ENCODE measurements at places on chromosomes 13 and 19.

DNA sequence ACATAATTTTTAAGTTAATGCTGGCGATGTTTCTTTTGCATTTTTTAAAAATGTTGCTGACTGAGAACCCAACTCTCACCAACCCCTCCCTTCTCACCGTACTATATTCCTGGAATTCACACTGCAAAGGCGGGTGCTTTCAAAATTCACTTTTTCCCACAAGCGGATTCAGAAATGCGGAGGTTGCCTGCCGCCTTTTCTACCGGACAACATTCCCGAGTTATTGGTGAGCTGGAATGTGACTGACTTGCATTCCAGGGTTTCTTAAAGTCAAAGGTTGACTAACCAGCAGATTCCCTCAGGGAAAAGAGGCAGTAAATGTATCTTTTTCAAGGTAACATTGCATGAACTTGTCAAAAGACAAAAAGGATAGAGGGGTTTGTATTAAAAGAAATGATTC is 113.3 kb downstream of the RAB20 start:
- H3K27me3 ChIP-seq: no peaks in the 10 kb centered on the region
- no peak overlapping the region for H3K4me3 ChIP-seq
- peaks cover 24% of the 10 kb centered on the region for H3K4me1 ChIP-seq
- H3K36me3 ChIP-seq: peaks cover 23% of the 10 kb centered on the region
- DNase-seq: no peak

- no peak overlapping the region for H3K4me3 ChIP-seq
- DNase-seq: no peak
- peaks cover 8% of the 10 kb centered on the region for H3K4me1 ChIP-seq
- H3K27ac ChIP-seq: no peak overlapping the region
- H3K36me3 ChIP-seq: peaks cover 28% of the 10 kb centered on the region
- H3K27me3 ChIP-seq: peaks cover 86% of the 10 kb centered on the region
Observed at GRCh38 chr19:13004273-13004672, 9.0 kb downstream of the NFIX start.

DNA sequence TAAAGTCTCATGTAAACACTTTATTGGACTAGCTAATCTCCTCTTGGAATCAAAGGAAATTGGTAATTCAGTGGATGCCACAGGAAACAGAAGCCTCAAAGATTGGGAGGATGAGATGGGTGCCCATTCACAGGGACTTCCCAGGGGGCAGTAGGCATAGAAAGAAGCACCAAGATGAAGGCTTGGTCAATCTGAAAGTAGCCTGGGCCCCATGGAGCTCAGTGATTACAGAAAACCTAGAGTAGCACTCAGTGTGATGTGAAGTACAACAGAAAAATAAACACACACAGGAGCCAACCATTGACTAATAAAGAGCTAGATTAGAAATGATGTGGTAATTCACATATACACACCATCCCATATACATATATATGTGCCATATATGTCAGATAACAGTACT is 560.6 kb downstream of the TBC1D4 start:
- no peaks in the 10 kb centered on the region for H3K27me3 ChIP-seq
- no peak for DNase-seq
- no peaks in the 10 kb centered on the region for H3K36me3 ChIP-seq
- peaks cover 4% of the 10 kb centered on the region for H3K4me1 ChIP-seq
- no peak overlapping the region for H3K4me3 ChIP-seq

GRCh38 chr19:5563008-5563431 is 4.7 kb downstream of the TINCR start:
- no peak overlapping the region for H3K27ac ChIP-seq
- H3K27me3 ChIP-seq: peaks cover 15% of the 10 kb centered on the region
- DNase-seq: no peak
- H3K4me1 ChIP-seq: peaks cover 3% of the 10 kb centered on the region

- no peak for DNase-seq
- no peaks in the 10 kb centered on the region for H3K36me3 ChIP-seq
- no peaks in the 10 kb centered on the region for H3K27me3 ChIP-seq
- H3K27ac ChIP-seq: no peak overlapping the region
Observed at GRCh38 chr19:14343286-14343685, 38.0 kb upstream of the ADGRE5 start.

- no peak for DNase-seq
- H3K27ac ChIP-seq: peak overlapping the region; percentile 25
- no peaks in the 10 kb centered on the region for H3K36me3 ChIP-seq
- no peaks in the 10 kb centered on the region for H3K27me3 ChIP-seq
- H3K4me1 ChIP-seq: peaks cover 67% of the 10 kb centered on the region
Observed at GRCh38 chr19:18419699-18420460, 682 bp downstream of the SSBP4 start.

GRCh38 chr13:21620861-21621260 is 16.9 kb upstream of the MICU2 start:
- H3K27ac ChIP-seq: no peak overlapping the region
- peaks cover 4% of the 10 kb centered on the region for H3K36me3 ChIP-seq
- H3K4me3 ChIP-seq: no peak overlapping the region
- no peak for DNase-seq
- peaks cover 13% of the 10 kb centered on the region for H3K4me1 ChIP-seq
- H3K27me3 ChIP-seq: no peaks in the 10 kb centered on the region

GRCh38 chr19:45340899-45341453 is 426 bp downstream of the KLC3 start:
- no peak overlapping the region for H3K4me3 ChIP-seq
- H3K4me1 ChIP-seq: peaks cover 5% of the 10 kb centered on the region
- no peak overlapping the region for H3K27ac ChIP-seq
- H3K27me3 ChIP-seq: peaks cover 16% of the 10 kb centered on the region
- DNase-seq: no peak

GRCh38 chr19:50239921-50240590 is 36.6 kb downstream of the MYH14 start:
- peaks cover 14% of the 10 kb centered on the region for H3K36me3 ChIP-seq
- H3K27me3 ChIP-seq: no peaks in the 10 kb centered on the region
- no peaks in the 10 kb centered on the region for H3K4me1 ChIP-seq
- H3K4me3 ChIP-seq: no peak overlapping the region

All from mesothelial cell of epicardium (in vitro differentiated cells).